ENCODE measurements at places on chromosomes 2 and 18.

- DNase-seq, result no peak
Observed at GRCh38 chr2:157375384-157375783, 49.8 kb upstream of the ERMN start.

- DNase-seq, result no peak
Observed at GRCh38 chr2:7803515-7803914, 878.3 kb upstream of the ID2 start.

DNA sequence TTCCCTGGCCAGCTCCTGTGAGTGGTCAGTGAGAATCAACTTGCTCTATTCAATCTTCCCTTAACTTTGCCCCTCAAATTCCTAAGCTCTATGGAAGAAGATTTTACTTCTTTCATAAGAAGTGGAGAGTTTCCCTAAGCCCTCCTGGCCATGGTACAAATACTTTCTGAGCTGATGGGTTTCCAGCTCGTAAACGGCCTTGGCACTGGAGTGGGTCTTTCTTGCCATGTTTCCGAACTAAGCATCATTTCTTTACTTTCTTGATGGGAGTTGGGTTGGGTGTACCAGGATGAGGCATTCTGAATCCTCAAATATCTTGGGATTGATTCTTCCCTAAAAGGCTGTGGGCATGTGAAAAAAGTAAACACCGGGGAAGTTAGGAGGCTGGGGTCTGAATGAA lies 72.5 kb downstream of the ACKR3 start:
- DNase-seq, result no peak

GRCh38 chr2:101400048-101400447 lies 12.7 kb upstream of the CREG2 start:
- DNase-seq, result no peak

DNA sequence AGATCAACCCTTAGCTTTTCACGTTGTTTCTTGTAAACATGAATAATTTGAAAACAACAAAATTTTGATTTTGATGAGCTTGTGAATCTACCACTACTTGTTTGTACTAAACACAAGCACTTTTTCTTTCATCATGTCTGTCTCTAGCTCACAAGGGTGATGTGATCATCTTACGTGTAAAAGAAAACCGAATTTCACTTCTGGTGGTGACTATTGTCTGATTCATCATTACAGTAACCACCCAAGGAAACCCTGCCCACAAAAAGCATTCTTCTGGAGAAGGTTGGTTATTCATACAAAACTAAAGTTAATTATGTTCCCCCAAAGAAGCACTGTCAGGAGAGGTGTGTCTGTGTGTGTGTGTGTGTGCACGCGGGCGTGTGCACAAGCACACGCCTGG lies 285.4 kb downstream of the ZNF516 start:
- DNase-seq, result no peak

GRCh38 chr2:61988462-61989366 lies 83.2 kb downstream of the COMMD1 start:
- DNase-seq, result no peak

GRCh38 chr18:24986666-24987302 lies 365.2 kb downstream of the ZNF521 start:
- DNase-seq, result no peak

DNA sequence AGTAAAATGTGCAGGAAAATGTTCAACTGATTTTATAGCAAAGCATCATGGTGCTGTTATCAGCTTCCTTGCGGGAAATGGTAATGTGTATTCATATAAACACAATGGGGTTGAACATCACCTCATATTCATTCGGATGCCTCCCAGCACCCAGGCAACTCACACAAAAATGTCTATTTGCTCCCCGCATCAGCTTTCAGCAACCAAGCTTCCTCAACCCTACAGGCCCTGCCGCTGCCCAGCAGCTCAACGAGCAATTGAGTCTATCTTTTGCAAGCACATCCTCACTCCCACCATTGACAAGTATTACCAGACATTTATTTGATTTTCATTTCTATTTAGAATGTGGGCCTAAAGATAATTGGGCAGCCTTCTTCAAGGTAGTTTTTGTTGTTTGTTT lies 2161.4 kb upstream of the PIK3C3 start:
- no peak for DNase-seq

DNA sequence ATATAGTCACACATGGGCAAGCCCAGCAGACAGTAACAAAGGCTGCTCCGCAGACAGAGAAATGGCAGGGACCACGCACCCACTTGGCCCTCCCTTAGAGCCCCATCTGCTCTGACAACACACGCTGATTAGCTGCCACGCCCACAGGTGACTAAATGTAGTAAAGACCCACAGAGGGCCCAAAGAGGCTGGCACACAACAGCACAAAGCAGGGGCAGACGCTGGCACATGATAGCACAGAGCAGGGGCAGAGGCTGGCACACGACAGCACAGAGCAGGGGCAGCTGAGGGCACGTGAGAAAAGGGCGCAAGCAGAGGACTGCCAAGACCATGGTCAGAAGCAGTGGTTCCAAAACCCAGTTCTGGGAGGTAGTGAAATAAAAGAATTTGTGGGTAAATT lies 10.6 kb downstream of the AFG3L2 start:
- no peak for DNase-seq

DNA sequence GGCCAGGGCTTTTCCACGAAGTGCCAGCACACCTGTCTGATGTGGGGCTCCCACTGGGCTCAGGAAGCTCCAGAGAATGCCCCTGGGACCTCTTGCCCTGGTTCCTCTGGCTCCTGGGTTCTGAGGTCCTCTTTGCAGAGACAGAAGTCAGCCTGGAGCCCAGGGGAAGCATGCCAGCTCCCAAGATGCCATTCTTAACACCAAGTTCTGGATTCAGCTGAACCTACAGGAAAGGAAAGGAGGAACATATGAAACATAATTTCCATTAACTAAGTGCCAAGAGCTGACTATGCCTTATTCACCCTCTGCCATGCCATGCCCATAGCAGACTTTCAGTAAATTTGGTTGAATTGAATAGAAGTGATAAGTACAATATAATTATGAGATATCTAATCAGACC lies 21.9 kb downstream of the FAM124B start:
- DNase-seq, result no peak

GRCh38 chr2:168526641-168527040 lies 70.6 kb downstream of the CERS6 start:
- no peak for DNase-seq

GRCh38 chr2:224014336-224014735 lies 24.8 kb downstream of the SERPINE2 start:
- no peak for DNase-seq

- DNase-seq, result no peak
Observed at GRCh38 chr18:5461041-5461440, 82.8 kb downstream of the EPB41L3 start.

GRCh38 chr2:63740943-63741342 lies 100.8 kb upstream of the UGP2 start:
- DNase-seq, result no peak

All from activated CD8-positive, alpha-beta memory T cell treated with anti-CD3 and anti-CD28 coated beads for 1 hour (primary cell).